Stimulated activated CD4-positive, alpha-beta T cell treated with anti-CD3 and anti-CD28 coated beads, Interleukin-12 subunit alpha, Interleukin-12 subunit beta, amount 100 ng/mL, for 48 hours (primary cell): ENCODE measurements at places on chromosomes 5 and 9.

- no peak for DNase-seq
Measured at GRCh38 chr5:1808439-1808838, 7.2 kb downstream of the NDUFS6 start.

GRCh38 chr9:6134661-6135180 is 80.9 kb upstream of the IL33 start:
- DNase-seq, result no peak

- no peak for DNase-seq
Measured at GRCh38 chr5:88045931-88046461, 222.6 kb downstream of the TMEM161B start.

- no peak for DNase-seq
Measured at GRCh38 chr5:124707520-124707919, 38.9 kb downstream of the ZNF608 start.

DNA sequence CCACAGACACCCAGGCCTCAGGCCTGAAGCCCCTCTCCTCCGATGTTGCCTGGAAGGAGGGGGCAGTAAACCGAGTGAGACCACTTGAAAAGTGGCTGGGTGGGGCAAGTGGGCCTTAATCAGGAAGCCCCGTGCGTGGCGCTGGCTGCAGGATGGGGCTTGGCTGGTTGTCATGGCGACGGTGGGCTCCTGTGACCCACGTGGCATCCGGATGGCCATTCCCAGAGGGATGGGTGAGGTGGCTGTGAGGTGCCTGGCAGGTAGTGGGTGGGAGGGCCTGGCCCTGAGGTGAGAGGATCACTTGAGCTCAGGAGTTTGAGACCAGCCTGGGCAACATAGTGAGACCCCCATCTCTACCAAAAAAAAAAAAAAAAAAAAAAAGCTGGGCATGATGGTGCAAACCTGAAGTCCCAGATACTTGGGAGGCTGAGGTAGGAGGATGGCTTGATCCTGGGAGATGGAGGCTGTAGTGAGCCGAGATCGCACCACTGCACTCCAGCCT is 5.2 kb downstream of the GPSM1 start:
- DNase-seq, result no peak
